ENCODE measurements at places on chromosomes 7 and 10.

- DNase-seq, result no peak
Measured at GRCh38 chr10:88953662-88954061, 1.1 kb upstream of the ACTA2 start.

- no peak for DNase-seq
Measured at GRCh38 chr10:73263693-73264347, 11.4 kb upstream of the MRPS16 start.

GRCh38 chr10:80477813-80478212, 23.7 kb downstream of the TSPAN14 start:
- DNase-seq, result no peak

DNA sequence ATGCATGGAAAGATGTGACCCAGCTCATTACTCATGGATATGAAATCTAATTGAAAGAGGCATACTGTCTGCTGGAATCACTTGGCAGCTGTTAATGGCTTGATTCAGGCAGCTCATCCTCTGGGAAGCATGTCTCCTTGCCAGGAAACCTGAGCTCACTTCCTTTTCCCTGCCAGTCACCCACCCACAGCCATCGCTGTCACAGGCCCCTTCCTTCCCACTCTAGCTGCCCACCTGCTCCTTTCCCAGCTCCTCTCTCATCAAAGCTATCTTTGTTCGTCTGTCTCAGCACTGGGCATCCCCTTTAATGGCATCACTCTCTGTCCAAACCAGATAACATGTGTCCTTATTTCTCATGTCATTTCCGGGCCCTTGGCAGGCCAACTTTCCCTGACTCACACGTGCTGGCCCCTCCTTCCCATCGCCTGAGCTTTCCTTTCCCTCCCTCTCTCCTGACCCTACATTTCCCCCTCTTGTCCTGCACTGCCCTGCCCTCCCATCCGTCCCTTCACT, 721.9 kb downstream of the TNS3 start:
- DNase-seq, result no peak

DNA sequence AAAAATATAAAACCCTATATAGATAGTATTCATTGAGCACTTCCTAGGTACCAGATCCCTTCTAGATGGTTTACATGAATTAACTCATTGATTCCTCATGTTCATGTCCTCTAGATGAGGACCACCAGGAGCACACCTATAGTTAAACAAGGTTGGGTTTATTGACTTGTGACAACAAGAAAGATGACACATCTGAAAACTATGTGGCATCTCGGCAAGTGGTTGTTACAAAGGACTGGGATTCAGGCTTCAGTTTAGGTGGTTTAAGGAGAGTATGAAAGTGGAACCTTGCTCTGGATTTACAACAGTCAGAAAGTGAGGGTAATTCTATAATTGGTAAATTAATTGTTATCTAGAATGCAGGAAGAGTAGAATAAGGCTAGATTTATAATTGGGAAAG, 99.0 kb upstream of the PHF14 start:
- no peak for DNase-seq

DNA sequence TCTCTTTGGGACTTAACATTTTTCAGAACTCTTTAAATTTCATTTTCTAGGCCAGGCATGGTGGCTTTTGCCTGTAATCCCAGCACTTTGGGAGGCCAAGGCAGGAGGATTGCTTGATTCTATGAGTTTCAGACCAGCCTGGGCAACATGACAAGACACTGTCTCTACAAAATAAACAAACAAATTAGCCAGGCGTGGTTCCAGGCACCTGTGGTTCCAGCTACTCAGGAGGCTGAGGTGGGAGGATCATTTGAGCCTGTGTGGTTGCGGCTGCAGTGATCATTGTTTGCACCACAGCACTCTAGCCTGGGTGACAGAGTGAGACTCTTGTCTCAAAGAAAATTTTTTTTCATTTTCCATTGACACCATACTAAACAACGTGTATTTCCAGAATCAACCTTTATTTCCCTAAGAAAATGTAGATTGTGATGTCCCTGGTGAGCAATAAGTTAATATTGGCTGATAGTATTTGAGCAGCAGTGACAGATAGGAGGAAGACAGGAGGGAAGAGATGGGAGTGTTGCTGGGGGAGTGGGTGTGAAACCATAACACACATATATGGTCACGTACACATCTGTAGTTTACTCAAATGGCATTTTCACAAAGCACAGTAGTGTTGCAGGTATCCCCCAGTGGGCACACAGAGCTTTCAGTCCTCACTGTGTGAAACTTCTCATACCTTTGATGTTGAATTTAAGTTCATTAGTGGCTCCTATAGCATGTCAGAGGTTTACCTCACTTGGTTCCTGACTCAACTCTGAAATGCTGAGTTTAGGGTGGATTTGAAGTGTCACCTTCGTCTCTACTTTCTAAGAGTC, 205.6 kb downstream of the AUTS2 start:
- DNase-seq, result no peak

DNA sequence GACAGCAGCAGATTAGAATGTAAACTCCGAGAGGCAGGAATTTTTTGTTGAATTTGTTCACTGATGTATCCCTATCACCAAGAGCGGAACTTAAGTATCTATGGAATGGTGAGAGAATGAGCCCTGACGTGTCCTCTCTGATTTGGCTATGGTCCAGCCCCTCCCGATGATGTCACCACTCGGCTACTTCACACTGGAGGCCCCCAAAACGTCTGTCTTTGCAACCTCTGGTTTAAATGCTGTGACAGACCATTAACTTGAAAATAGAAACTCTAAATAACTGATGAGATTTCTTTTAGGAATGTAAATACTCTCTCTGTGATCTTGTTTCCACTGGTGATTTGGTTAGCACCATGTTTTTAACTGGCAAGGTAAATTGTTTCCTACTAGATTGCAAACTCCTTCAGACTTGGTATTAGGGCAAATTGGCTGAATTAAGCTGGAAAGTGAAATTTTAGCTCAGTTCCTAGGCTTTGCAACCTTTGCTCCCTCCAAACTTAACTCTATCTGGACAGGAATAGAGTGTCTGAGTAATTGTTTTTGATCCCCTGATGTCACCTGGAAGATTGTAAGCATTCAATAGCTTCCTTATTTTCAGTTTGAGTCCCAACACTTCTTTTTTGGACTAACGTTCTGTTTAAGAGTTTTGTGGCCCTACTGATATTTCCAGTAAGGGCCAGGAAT, 19.1 kb downstream of the SLC16A12 start:
- DNase-seq, result no peak

DNA sequence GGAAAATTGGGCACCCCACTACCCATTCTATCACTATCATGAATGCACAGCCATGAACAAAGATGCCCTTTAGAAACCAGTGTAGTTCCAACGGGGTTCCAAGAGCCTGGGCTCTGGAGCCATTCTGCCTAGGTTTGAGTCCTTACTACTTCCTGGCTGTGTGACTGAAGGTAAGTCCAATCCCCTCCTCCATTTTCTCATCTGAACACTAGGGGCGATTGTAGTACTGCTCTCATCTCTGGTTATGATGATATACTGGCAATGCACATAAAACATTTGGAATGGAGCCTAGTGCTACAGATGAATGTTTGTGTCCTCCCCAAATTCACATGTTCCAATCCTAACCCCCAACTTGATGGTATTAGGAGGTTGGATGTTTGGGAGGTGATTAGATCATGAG, 28.1 kb upstream of the CDH23 start:
- DNase-seq, result no peak

DNA sequence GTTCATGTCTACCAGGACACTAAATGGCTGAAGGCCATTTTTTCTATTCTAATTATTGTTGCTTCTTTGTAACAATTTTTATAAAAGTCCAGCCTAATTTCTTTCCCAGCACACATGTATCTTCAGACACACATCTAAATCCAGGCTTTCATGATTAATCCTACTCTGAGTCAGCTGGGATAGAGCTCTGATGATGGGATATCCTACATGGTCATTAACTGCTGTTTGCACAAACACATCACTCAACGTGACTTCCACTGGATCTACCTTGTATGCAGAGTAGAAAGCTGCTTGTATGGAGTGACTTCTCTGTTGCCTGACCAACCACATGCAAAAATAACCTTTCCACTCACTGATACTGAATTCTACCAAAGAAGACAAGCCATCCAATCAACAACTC, 260.9 kb downstream of the AHR start:
- DNase-seq, result no peak

DNA sequence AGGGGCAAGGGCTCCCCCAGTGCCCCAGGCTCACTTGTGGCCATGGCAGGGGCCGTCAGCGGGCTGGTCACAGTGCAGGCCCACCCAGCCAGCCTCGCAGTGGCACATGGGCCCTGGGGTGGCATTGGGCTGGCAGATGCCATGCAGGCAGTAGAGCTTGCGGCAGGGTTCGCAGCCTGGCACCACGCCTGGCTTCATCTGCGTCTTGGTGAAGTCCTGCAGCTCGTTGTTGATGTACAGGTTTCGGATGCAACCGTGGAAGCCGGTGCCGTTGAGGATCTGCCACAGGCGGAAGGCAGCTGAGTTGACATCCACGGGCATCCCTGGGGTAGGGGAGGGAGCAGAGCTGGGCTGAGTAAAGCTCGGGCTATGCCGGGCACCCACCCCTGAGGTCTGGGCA, 170.6 kb downstream of the LCOR start:
- DNase-seq, result no peak

GRCh38 chr10:131435760-131436457, 124.4 kb upstream of the TCERG1L start:
- DNase-seq, result no peak

- DNase-seq, result no peak
Measured at GRCh38 chr7:127393368-127394058, 1.0 kb upstream of the ZNF800 start.

DNA sequence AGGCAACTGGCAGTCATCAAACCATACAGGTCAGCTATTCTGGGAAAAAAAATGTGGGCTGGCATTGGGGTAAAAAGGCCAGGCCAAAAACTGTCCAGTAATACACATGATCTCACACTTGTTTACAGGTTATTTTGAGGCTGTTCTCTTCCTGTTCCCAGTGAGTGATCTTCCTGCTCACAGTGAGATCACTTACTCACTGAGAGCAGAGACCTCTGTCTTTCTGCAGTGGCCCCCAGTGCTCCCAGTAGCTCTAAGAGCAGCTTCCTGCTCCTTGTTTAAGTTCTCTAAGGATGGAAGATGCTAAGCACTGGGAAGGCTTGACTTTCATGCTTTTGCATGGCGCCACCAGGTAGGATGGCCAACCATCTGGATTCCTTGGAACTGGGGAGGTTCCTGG, 93.5 kb upstream of the KIAA1217 start:
- DNase-seq, result no peak

DNA sequence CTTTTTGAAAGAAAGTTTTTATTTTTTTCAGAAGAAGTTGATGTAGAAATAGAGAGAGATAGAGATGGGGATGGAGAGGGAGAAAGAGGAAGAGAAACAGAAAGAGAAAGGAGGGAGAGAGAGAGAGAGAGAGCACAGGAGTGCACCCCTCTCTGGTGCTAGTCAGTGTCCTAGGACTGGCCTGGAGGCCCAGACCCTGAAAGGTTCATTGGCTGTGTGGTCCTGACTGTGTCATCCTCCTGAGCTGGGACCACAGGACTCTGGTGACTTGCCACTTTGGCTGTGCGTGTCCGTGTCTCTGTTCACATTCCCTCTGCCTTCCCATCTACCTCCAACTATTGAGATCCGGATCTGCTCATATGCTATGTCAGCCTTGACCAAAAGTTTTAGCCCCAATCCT, 62.1 kb upstream of the SHH start:
- no peak for DNase-seq

DNA sequence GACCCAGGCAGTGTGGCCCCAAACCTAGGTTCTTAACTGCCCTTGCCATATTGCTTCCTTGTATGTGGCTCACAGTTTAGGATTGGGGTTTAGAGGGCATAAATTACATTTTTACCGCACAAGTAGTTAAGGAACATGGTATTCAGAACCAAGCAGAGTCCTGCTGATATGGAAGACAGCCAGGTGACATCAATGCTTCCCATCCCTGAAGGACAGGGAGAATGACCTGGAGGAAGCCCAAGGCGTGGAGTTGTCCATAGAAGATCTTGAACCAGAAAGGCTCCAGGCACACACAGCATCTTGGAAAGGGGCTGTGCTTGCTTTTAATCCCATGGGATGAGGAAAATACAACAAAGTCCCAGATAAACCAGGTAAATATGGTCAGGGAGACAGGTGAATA, 48.3 kb downstream of the ATXN7L1 start:
- DNase-seq, result no peak

GRCh38 chr7:127652333-127653248, 597 bp downstream of the SND1 start:
- DNase-seq, result peak; percentile 70

DNA sequence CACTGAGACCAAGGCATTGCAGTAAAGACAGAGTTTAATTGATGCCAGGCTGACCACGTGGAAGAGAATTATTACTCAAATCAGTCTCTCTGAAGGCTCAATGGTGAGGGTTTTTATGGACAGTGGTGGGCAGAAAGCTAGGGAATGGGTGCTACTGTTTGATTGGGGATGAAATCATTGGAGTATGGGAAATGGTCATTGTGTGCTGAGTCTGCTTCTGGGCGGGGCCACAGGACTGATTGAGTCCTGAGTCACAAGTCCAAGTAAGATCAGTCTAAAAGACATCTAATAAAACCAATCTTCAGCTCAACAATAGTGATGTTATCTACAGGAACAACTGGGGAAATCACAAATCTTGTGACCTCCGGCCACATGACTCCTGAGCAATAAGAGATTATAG, 868.4 kb downstream of the SORCS3 start:
- no peak for DNase-seq

GRCh38 chr7:36291387-36292316, 98.0 kb upstream of the ANLN start:
- DNase-seq, result peak; percentile 85

- DNase-seq, result no peak
Measured at GRCh38 chr7:95471071-95471470, 14.7 kb upstream of the ASB4 start.

Measured in type B pancreatic cell (in vitro differentiated cells).